ENCODE measurements at places on chromosomes 12 and 14. TPM values are rescaled to one million over a fixed set of nuclear protein-coding genes. Genes with fewer than 3 reads are reported as not detected.
A peak's percentile ranks its signal among the peaks of the same experiment; 100 is the strongest.

The PAPLN gene
- total RNA-seq = 45.3 TPM

DNA sequence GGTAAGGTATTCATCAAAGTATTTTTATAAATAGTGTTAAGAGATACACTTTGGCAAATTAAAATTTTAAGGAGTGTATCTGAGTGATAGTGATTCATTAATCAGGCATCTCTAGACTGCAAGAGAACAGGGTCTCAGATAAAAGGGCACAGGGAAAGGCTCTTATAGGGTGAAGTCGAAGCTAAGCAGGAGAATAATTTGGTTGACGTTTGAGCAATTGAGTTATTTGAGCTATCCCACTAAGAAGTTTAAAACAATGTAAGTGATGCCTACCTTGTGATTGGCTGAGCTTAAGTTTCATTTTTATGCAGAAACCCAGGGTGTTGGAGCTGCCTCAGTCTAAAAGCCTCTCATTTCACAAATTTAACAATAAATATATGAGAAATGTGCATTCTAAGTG, 125.3 kb downstream of the SLC6A15 start:
- peaks cover 5% of the 10 kb centered on the region for H3K27me3 ChIP-seq
- no peaks in the 10 kb centered on the region for H3K36me3 ChIP-seq
- no peak for DNase-seq
- H3K4me1 ChIP-seq = no peaks in the 10 kb centered on the region

The TAS2R8 gene
- total RNA-seq = not detected

GRCh38 chr12:81758421-81759189, 545 bp downstream of the PPFIA2 start:
- peak; percentile 74 for DNase-seq
- H3K27ac ChIP-seq = no peak overlapping the region
- H3K27me3 ChIP-seq = peaks cover 40% of the 10 kb centered on the region
- H3K36me3 ChIP-seq = no peaks in the 10 kb centered on the region
- peak overlapping the region; percentile 76 for H3K4me3 ChIP-seq
- H3K4me1 ChIP-seq = peaks cover 11% of the 10 kb centered on the region

GRCh38 chr14:94572637-94573303, 8.5 kb upstream of the SERPINA5 start:
- DNase-seq = no peak
- no peaks in the 10 kb centered on the region for H3K27me3 ChIP-seq
- H3K27ac ChIP-seq = no peak overlapping the region
- H3K36me3 ChIP-seq = no peaks in the 10 kb centered on the region
- H3K4me3 ChIP-seq = no peak overlapping the region
- H3K4me1 ChIP-seq = peaks cover 15% of the 10 kb centered on the region

DNA sequence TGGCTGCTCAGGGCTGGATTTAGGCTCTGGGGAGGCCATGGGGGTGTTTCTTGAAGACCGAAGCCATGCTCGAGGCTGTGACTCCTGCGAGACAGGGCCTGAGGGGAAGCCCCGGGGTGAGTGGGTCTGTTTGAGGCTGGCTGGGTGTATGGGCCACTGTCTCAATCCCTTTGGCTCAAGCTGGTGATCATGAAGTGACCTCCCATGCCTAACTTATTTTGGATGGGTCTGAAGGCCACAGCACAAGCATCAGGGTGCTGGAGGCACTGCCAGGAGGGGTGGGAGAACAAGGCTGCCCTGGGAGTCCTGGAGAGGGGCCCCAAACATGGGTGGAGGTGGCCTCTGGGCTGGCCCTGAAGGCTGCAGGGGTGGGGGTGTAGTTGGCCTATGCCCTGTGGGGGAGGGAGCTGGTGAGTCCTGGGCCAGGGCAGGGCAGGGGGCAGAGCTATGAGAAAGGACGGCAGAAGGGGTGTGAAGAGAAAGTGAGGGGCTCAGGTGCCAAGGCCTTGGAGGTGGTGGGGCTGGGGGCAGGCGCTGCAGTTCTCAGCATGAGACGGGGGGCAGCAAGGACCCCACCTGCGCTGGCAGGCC, 100.9 kb downstream of the KIF26A start:
- no peak overlapping the region for H3K27ac ChIP-seq
- peak; percentile 59 for DNase-seq
- no peaks in the 10 kb centered on the region for H3K36me3 ChIP-seq
- no peaks in the 10 kb centered on the region for H3K4me1 ChIP-seq
- no peak overlapping the region for H3K4me3 ChIP-seq
- no peaks in the 10 kb centered on the region for H3K27me3 ChIP-seq

DNA sequence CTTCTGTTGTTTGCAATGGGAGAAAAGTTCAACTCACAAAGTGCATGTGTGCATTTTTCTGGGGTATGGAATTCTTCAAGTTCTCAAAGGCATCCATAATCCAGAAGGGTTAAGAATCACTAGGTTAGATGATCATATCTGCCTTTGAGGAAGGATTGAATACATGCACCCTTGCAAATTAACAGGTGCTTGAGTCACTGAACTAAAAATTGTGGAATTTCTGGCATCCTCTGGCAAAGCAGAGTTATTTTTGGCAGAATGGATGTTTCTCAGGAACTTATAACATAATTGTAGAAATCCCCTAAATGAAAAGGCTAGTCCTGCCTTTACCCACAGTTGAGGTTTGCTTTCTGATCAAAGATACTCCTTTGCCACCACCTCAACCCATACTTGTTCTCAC, 136.5 kb upstream of the DYRK2 start:
- H3K27me3 ChIP-seq = no peaks in the 10 kb centered on the region
- H3K4me3 ChIP-seq = no peak overlapping the region

DNA sequence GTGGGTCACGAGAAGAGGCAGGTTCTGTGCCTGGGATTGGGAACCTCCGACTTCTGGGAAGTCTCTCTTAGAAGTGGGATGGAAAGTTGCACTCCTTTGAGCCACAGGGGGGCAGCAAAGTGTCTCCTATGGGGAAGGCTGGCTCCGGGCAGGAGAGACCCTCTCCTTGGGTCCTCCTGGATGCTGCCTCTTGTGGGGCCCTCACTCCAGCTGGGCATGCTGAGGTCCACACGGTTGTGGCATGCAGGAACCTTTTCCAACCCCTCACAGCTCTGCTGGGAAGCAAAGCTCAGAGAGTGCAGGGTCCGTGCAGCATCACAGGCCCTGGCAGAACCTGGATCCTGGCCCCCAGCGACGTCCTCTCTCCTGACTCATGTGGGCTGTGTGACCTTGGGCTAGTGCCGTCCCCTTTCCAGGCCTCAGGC, 17.4 kb downstream of the SDSL start:
- peaks cover 8% of the 10 kb centered on the region for H3K27me3 ChIP-seq
- no peak overlapping the region for H3K4me3 ChIP-seq
- peak; percentile 70 for DNase-seq
- no peak overlapping the region for H3K27ac ChIP-seq

The PCED1B gene
- 3.8 TPM for total RNA-seq

The MUCL1 gene
- total RNA-seq = not detected

The KERA gene
- total RNA-seq = not detected

The OAS2 gene
- not detected for total RNA-seq

The KRT76 gene
- total RNA-seq = not detected

DNA sequence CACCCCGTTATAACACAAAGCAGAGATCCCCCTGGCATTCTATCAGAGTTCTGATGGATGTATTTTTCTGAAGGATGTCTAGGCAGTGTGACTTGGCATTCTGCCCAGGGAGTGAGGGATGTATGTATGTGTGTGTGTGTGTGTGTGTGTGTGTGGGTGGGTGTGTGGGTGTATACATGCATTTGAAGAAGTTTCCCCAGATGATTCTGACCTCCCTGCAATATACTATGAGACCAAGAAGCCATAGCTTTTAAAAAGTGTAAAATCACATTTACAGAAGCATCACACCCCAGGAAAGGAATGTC, 59.7 kb upstream of the NAP1L1 start:
- H3K36me3 ChIP-seq = no peaks in the 10 kb centered on the region
- peaks cover 16% of the 10 kb centered on the region for H3K4me1 ChIP-seq
- H3K27me3 ChIP-seq = no peaks in the 10 kb centered on the region
- no peak overlapping the region for H3K27ac ChIP-seq

GRCh38 chr12:18468246-18469075, 207.1 kb downstream of the PIK3C2G start:
- H3K4me1 ChIP-seq = no peaks in the 10 kb centered on the region
- no peaks in the 10 kb centered on the region for H3K36me3 ChIP-seq
- no peak overlapping the region for H3K27ac ChIP-seq
- peaks cover 6% of the 10 kb centered on the region for H3K27me3 ChIP-seq
- DNase-seq = no peak

DNA sequence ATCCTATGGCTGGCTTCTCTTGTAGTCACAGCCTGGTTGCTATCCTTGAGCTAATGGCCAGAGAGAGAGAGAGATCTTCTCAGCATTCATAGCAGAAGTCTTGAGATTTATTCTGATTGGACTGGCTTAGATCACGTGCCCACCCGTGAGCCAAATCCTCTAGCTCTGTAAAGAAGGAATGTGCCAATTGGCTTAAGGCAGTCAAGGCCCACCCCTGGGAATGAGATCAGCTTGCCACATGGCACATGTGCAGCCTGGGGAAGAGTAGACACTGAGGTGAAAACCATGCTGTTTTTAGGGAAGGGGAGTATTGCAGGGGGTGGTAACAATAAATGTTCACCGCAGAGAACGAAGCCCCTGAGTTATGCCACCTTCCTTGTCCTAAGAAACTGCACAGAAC, 36.3 kb downstream of the PLEKHG7 start:
- no peaks in the 10 kb centered on the region for H3K27me3 ChIP-seq
- H3K36me3 ChIP-seq = peaks cover 3% of the 10 kb centered on the region
- H3K4me1 ChIP-seq = peaks cover 11% of the 10 kb centered on the region
- no peak for DNase-seq
- no peak overlapping the region for H3K27ac ChIP-seq

GRCh38 chr12:20398686-20399085, 30.3 kb downstream of the PDE3A start:
- peaks cover 15% of the 10 kb centered on the region for H3K4me1 ChIP-seq
- no peak overlapping the region for H3K4me3 ChIP-seq
- no peak for DNase-seq

The ESR2 gene
- total RNA-seq = not detected

- peak overlapping the region; percentile 33 for H3K4me3 ChIP-seq
- no peaks in the 10 kb centered on the region for H3K27me3 ChIP-seq
- no peak for DNase-seq
- H3K27ac ChIP-seq = peak overlapping the region; percentile 96
- peaks cover 94% of the 10 kb centered on the region for H3K4me1 ChIP-seq
Measured at GRCh38 chr12:2301531-2302461, 249.0 kb downstream of the CACNA1C start.

The C12orf56 gene
- total RNA-seq = not detected

The NUBPL gene
- total RNA-seq = 9.8 TPM

GRCh38 chr12:25884920-25885234, 73.6 kb upstream of the RASSF8 start:
- H3K36me3 ChIP-seq = peaks cover 7% of the 10 kb centered on the region
- peaks cover 7% of the 10 kb centered on the region for H3K27me3 ChIP-seq
- H3K27ac ChIP-seq = no peak overlapping the region
- no peak for DNase-seq

The PTPN6 gene
- not detected for total RNA-seq

The LPAR5 gene
- total RNA-seq = 0.48 TPM

GRCh38 chr14:92263681-92264080, 59.3 kb upstream of the SLC24A4 start:
- H3K27ac ChIP-seq = no peak overlapping the region
- peaks cover 7% of the 10 kb centered on the region for H3K27me3 ChIP-seq
- H3K4me3 ChIP-seq = no peak overlapping the region
- no peaks in the 10 kb centered on the region for H3K36me3 ChIP-seq
- peaks cover 3% of the 10 kb centered on the region for H3K4me1 ChIP-seq

The MYO1H gene
- total RNA-seq = not detected

The TMEM119 gene
- total RNA-seq = 48.3 TPM
